Thyroid gland (tissue), 4 donors: ENCODE measurements at places on chromosomes 5 and 9. TPM values are rescaled to one million over a fixed set of nuclear protein-coding genes. Genes with fewer than 3 reads are reported as not detected.

The GOLPH3 gene
- total RNA-seq = 105 TPM

The TNPO1 gene
- total RNA-seq = 246 TPM

The NTRK2 gene
- 130 TPM for total RNA-seq

The TMEM215 gene
- not detected for total RNA-seq

The LRRC14B gene
- not detected for total RNA-seq

The ADAMTS13 gene
- total RNA-seq = 2.8 TPM

The GRM6 gene
- total RNA-seq = not detected

The ANKDD1B gene
- not detected for total RNA-seq

The RFX3 gene
- total RNA-seq = 14.0 TPM

The RETREG1 gene
- 16.8 TPM for total RNA-seq

The PFN3 gene
- total RNA-seq = not detected

The ADAMTS16 gene
- 0.13 TPM for total RNA-seq

The TRAF2 gene
- total RNA-seq = 18.1 TPM

DNA sequence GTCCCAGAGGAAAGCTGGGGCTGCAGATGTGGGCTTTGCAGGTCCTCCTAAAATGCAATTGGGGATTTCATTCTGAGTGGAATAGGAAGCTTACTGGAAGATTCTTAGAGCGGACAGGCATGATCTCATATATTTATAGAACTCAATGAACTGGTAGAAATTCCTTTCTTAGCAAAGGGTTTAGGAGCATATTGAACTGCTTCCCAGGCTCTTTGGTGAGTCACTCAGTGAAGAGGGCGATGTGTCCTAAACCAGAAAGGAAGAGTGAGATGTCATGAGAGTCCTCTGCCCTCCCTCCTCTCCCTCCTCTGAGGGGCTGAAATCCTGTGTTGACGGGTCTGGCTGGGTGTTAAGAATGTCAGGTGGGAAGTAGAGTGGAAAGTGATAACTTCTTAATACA is 26.3 kb upstream of the SEMA6A start:
- H3K4me3 ChIP-seq = no peak overlapping the region
- H3K4me1 ChIP-seq = peaks cover 6% of the 10 kb centered on the region
- no peak overlapping the region for H3K27ac ChIP-seq
- no peaks in the 10 kb centered on the region for H3K36me3 ChIP-seq
- DNase-seq = no peak

DNA sequence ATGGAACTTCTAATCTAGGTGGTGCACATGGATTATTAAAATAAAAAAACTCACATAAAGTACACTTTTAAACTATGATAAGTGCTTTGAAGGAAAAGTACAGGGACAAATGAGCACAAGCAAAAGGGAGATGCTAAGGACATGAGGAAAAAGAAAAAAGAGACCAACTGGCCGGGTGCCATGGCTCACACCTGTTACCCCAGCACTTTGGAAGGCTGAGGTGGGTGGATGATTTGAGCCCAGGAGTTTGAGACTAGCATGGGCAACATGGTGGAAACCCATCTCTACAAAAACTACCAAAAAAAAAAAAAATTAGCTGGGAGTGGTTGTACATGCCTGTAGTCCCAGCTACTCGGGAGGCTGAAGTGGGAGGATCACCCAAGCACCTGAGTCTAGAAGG is 67.1 kb downstream of the SH3TC2 start:
- H3K4me1 ChIP-seq = no peaks in the 10 kb centered on the region
- no peaks in the 10 kb centered on the region for H3K27me3 ChIP-seq
- H3K4me3 ChIP-seq = no peak overlapping the region
- DNase-seq = no peak
- H3K27ac ChIP-seq = no peak overlapping the region
- no peaks in the 10 kb centered on the region for H3K36me3 ChIP-seq

DNA sequence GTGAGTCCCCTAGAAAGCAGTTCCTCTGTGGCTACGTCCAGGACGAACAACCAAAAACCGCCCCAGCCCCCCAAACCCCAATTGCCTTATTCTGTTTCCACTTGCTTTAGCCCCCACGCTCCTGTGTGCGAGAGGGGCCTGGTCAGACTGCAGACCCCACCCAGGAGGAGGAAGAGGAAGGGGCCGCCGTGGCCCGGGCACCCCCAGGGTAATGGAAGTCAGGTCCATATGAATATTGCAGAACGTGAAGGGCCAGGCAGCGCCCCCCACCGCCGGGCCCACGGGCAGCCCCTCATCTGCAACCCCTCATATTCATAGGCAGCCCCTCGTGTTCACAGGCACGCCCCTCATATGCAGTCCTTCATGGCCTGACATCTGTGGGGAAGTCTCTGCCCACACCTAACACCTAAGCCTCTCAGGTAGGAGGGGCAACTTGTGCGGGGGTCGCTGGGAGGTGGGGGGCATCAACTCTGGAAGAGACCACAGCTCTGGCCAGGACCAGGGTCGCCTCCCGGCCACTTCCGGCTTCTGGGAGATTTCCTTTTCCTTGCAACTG is 37.7 kb upstream of the PLEKHG4B start:
- H3K4me1 ChIP-seq = peaks cover 13% of the 10 kb centered on the region
- H3K27me3 ChIP-seq = no peaks in the 10 kb centered on the region
- DNase-seq = no peak
- no peak overlapping the region for H3K27ac ChIP-seq
- H3K4me3 ChIP-seq = peak overlapping the region; percentile 25

DNA sequence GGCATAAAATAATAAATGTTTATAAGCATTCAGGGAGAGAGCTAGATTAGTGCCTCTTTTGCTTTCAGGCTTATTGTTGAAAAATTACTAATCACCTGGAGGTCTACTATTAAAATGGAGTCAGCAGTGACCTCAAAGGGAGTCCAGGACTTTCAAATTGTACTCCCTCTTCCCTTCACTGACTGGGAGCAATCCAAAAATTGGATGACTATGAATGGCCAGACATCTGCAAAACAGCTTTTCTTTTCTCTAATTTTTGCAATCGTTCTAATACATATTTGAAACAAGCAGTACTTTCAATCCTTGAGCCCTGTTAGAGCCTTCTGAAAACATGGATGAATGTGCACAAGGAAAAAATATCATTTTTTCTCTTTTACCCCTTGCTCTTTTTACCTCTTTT is 461.8 kb downstream of the TMEM232 start:
- DNase-seq = no peak
- H3K4me1 ChIP-seq = no peaks in the 10 kb centered on the region
- H3K27me3 ChIP-seq = no peaks in the 10 kb centered on the region
- H3K27ac ChIP-seq = no peak overlapping the region

GRCh38 chr5:78509145-78509865 is 139.3 kb downstream of the LHFPL2 start:
- H3K4me3 ChIP-seq = peak overlapping the region; percentile 25
- no peaks in the 10 kb centered on the region for H3K27me3 ChIP-seq
- no peaks in the 10 kb centered on the region for H3K36me3 ChIP-seq
- H3K4me1 ChIP-seq = peaks cover 51% of the 10 kb centered on the region
- no peak overlapping the region for H3K27ac ChIP-seq
- no peak for DNase-seq

GRCh38 chr9:32603914-32604852 is 31.2 kb upstream of the NDUFB6 start:
- no peaks in the 10 kb centered on the region for H3K27me3 ChIP-seq
- H3K27ac ChIP-seq = no peak overlapping the region
- no peak for DNase-seq
- H3K4me3 ChIP-seq = no peak overlapping the region
- H3K4me1 ChIP-seq = no peaks in the 10 kb centered on the region
- H3K36me3 ChIP-seq = no peaks in the 10 kb centered on the region

GRCh38 chr5:58486290-58486689 is 4.9 kb upstream of the GAPT start:
- no peaks in the 10 kb centered on the region for H3K27me3 ChIP-seq
- H3K36me3 ChIP-seq = no peaks in the 10 kb centered on the region
- H3K4me1 ChIP-seq = no peaks in the 10 kb centered on the region

DNA sequence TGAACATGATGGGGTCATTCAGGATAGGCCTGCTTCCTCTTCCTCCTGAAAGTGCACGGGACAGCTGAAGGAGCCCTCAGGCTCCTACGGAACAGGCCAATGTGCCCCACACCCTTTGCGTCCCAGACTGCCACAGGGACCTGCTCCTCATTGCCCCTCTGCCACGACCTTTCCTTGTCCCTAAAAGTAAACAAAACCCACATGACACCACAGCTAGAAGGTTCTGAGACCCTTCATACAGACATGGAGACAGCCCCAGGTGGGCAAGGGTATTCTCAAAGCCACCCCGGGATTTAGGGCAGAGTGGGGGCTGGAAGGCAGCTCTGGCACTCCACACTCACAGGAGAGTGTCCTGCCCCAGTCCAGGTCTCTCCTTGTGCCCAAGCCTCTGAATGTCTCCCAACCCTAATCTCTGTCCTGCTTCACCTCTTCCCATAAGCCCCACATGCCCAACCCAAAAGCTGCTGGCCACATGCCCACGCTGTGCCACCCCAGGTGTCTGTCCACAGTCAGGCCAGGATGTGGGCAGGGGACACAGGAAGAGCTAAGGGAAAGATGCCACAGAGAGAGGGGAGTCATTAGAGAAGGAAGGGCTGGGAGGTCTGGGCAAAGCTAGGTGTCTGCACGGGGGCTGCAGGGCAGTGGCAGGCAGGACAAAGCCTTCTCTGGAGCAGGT is 800 bp downstream of the AMBP start:
- H3K4me3 ChIP-seq = no peak overlapping the region
- DNase-seq = no peak
- H3K27ac ChIP-seq = no peak overlapping the region
- peaks cover 5% of the 10 kb centered on the region for H3K4me1 ChIP-seq

GRCh38 chr9:78316166-78316892 is 19.4 kb downstream of the PSAT1 start:
- no peak overlapping the region for H3K4me3 ChIP-seq
- DNase-seq = no peak
- H3K27ac ChIP-seq = no peak overlapping the region
- no peaks in the 10 kb centered on the region for H3K4me1 ChIP-seq
- H3K36me3 ChIP-seq = no peaks in the 10 kb centered on the region

- H3K27me3 ChIP-seq = no peaks in the 10 kb centered on the region
- no peaks in the 10 kb centered on the region for H3K36me3 ChIP-seq
- peaks cover 12% of the 10 kb centered on the region for H3K4me1 ChIP-seq
- no peak overlapping the region for H3K4me3 ChIP-seq
- H3K27ac ChIP-seq = no peak overlapping the region
Measured at GRCh38 chr9:27548055-27548741, 18.6 kb upstream of the MOB3B start.

DNA sequence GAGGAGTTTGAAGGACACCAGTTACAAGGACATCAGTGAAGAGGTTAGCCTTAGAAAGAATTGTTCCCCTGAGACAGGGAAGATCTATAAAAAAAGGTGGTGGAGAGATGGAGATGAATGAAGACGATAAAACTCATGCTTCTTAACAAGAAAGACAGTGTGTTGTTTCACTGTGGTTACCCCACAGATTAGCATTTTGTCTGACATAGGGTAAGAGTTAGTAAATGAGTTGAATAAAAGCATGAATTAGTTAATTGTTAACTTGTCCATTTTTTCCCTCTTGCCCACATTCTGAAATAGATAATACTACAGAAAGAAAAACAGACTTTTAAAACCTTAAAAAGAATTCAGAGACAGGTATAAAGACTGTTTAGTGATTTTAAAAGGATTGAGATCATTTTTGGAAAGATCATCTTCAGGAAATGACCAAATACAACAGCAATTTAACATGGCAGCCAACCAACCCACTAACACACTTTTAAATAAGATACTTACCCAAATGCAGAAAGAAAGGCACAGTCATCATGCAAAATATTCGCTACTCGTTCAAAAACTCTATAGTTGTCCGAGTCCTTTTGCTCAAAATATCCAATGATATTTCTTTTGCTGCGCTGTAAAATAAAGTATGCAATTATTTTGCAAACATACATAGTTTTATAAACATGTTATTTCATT is 78.5 kb downstream of the ERP44 start:
- no peaks in the 10 kb centered on the region for H3K27me3 ChIP-seq
- no peaks in the 10 kb centered on the region for H3K4me1 ChIP-seq
- no peak overlapping the region for H3K4me3 ChIP-seq
- DNase-seq = no peak

- peak overlapping the region; percentile 96 for H3K27ac ChIP-seq
- H3K4me1 ChIP-seq = peaks cover 74% of the 10 kb centered on the region
- H3K36me3 ChIP-seq = no peaks in the 10 kb centered on the region
- H3K4me3 ChIP-seq = no peak overlapping the region
Measured at GRCh38 chr9:35519692-35520363, 29.9 kb downstream of the RUSC2 start.

DNA sequence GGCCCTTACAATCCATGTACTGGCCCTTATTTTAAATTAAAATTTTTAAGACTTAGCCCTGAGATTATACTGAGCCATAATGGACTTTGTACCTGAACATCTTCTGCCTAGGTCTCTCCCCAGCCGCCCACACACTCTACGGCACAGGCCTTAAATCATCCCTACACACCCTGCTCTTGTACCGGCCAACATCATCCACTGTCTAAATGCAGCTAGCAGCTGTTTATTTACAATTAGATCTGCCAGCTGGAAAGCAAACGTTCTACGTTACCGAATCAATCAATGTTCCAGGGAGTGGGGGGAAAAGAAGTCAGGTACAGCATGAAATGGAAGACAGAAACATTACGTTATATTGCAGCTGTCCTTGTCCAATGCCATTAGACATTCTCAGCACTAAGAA is 88.4 kb upstream of the GRAMD2B start:
- DNase-seq = no peak
- H3K27me3 ChIP-seq = no peaks in the 10 kb centered on the region
- no peak overlapping the region for H3K27ac ChIP-seq

DNA sequence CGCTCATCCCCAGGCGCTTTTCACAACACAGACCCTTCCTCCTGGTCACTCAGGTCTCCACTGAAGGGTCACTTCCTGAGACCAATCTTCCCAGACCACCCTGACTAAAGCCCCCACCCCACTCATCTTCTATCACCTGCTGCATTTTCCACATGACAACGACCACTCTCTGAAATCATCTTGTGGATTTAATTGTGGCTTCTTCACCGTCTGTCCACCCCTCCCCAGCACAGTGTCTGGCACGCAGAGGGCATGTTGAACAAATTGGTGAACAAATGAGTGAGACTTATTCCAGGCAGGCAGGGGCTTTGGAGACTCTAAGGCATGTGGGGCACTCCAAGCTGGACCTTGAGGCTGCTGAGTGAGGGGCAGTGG is 8.8 kb downstream of the BARX1 start:
- H3K4me1 ChIP-seq = peaks cover 16% of the 10 kb centered on the region
- no peak overlapping the region for H3K4me3 ChIP-seq
- H3K27ac ChIP-seq = no peak overlapping the region
- peaks cover 39% of the 10 kb centered on the region for H3K27me3 ChIP-seq

DNA sequence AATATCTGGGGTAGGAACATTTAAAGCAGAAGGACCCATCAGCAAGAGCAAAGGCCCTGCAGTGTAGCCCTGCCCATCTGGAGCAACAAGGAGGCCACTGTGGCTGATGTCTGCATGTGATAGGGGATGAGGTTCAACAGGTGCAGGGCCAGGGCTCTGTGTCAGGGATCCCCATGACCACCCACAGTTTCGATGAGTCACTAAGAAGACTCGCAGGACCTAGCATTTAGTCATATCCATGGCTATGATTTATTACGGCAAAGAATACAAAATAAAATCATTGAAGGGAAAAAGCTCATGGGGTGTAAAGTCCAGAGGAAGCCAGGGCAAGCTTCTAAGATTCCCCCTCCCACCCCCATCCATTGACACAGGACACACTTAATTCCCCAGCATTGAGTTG is 188.6 kb downstream of the ADGRV1 start:
- no peak overlapping the region for H3K27ac ChIP-seq
- no peaks in the 10 kb centered on the region for H3K27me3 ChIP-seq
- H3K4me1 ChIP-seq = no peaks in the 10 kb centered on the region
